Activated CD4-positive, alpha-beta T cell treated with anti-CD3 and anti-CD28 coated beads for 24 hours (primary cell): ENCODE measurements at places on chromosomes 6 and 20.
A peak's percentile ranks its signal among the peaks of the same experiment; 100 is the strongest.

DNA sequence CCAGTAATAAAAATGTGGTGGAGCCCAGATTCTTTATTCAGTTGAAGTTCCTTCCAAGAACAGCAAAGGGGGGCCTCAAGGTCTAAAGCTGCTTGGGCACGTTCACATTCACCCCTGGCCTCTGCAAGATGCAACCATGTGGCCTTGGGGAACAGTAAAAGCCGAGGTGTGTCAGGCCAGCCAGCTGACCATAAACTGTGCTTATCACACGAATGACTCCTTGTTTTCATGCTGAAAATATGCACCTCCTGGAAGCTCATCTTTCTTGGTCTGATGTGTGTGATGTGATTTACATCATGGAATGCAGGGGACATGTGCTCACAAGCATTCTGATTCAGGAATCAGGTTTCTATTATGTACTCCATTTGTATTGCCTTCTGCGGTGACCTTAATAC is 211.6 kb upstream of the MARCKS start:
- no peak for DNase-seq

- DNase-seq: peak; percentile 77
These were observed at the start of gene MICB for GRCh38 chr6:31497531-31498476. MICB (plus strand) TSS chr6:31498145; CDS start chr6:31498194, 49 bp downstream.

DNA sequence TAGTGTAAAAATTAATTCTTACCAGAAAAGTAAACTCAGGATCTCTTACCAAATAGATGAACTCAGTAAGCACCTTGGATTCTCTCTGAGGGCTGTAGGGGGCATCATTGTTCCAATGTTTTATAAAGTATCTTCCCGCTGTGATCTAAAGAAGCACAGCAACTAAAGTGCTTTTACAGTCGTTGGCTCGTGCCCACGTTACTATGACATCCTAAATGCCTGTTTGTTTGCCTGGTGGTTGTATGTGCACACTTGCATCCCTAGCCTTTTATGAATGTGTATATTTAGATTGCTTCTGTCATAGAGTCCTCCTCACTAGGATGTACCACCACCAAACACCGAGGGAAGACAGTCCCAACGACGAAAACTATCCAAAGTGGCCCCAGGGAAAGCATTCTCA is 34.5 kb downstream of the SLX4IP start:
- DNase-seq: no peak

DNA sequence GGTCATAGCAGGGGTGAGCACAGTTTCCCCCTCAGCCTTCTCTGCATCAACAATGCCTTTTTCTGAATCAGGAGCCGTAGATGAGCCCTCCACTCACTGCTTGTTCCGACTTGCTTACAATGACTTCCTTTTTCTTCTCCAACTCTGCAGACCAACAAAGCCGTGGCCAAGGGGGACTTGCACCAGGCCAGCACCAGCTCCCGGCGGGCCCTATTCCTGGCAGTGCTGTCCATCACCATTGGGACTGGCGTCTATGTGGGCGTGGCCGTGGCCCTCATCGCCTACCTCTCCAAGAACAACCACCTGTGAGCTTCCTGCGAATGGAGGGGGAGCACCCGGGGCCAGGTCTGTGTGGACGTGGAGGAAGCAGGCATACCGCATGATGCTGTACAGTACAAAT is 195.8 kb downstream of the SYNDIG1 start:
- no peak for DNase-seq

- DNase-seq: no peak
These were observed 11.6 kb upstream of the BPIFB4 start for GRCh38 chr20:33067806-33068205.

GRCh38 chr6:56595490-56596122 is 47.1 kb downstream of the DST start:
- peak; percentile 21 for DNase-seq

DNA sequence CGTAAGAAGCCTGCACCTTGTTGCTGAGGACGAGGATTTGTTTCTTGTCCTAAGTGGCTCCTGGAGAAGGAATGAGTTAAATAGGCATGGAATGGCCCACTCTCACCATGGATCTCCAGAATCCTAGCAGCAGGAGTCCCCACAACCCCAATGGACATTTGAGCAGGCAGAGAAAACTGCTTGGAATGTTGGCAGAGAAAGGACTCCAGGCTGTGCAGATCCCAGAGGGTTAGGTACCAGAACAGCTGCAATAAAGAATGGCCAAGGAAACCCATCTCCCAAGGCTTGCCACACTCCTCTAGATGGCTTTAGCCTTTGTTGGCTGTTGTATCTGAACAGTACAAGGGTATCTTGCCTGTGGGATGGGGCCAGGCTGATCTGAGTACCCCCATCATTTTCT is 1415.7 kb upstream of the ADGRB3 start:
- DNase-seq: no peak

DNA sequence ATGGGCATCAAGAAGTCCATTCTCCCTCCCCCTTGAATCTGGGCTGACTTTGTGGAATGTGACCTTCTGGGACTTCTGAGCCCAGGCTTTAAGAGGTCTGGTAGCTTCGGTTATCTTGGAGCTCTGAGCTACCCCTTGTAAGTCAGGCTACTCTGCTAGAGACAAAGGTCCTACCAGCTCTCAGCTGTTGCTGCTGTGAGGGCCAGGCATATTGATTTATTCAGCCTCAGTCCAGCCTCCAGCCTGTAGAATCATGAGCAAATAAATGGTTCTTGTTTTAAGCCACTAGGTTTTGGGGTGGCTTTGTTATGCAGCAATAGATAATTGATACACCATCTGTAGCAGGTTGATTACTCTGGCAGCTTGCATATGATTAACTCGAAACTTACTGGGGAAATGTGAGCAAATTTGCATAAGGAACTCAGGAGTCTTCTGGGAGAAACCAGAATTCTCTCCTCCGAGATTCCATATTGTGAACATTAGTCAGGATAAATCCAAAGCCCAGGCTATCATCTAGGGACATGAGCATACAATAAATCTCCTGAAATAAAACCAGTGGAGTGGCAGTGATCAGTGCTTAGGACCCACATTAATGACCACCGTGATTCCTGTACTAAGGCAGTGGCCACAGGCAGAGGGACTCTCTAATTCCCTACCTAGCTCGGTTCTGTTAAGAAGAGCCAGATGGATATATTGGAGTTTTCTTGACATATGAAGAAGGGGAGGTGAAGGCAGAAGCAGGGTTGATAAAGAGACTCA is 336.1 kb downstream of the CDC5L start:
- DNase-seq: no peak

- DNase-seq: no peak
These were observed 20.2 kb upstream of the TNFAIP3 start for GRCh38 chr6:137846772-137847313.

DNA sequence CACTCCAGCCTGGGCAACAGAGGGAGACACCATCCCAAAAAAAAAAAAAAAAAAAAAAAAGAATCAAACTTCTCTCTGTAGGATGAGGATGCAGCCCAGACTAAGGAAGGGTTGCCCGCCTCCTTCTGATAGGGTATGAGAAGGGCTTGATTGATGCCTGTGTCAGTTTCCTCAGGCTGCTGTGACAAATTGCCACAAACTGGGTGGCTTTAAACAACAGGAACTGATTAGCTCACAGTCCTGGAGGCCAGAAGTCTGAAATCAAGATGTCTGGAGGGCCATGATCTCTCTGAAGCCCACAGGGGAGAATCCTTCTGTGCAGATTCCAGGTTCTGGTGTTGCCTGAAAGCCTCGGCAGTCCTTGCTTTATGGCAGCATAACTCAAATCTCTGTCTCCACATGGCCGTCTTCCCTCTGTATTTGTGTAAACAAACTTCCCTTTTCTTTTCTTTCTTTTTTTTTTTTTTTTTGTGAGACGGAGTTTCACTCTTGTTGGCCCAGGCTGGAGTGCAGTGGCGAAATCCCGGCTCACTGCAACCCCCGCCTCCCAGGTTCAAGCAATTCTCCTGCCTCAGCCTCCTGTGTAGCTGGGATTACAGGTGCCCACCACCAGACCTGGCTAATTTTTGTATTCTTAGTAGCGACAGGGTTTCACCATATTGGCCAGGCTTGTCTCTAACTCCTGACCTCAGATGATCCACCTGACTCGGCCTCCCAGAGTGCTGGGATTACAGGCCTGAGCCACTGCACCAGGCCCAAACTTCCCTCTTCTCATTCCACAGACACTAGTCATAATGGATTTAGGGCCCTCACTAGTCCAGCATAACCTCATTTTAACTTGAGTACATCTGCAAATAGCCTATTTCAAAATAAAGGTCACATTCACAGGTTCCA is 11.2 kb upstream of the CDK19 start:
- DNase-seq: no peak

GRCh38 chr20:8740265-8740664 is 328.6 kb upstream of the PLCB4 start:
- DNase-seq: no peak

GRCh38 chr6:142419071-142419470 is 117.3 kb downstream of the ADGRG6 start:
- DNase-seq: no peak

- no peak for DNase-seq
These were observed 5.3 kb upstream of the ZNF184 start for GRCh38 chr6:27478141-27478705.

DNA sequence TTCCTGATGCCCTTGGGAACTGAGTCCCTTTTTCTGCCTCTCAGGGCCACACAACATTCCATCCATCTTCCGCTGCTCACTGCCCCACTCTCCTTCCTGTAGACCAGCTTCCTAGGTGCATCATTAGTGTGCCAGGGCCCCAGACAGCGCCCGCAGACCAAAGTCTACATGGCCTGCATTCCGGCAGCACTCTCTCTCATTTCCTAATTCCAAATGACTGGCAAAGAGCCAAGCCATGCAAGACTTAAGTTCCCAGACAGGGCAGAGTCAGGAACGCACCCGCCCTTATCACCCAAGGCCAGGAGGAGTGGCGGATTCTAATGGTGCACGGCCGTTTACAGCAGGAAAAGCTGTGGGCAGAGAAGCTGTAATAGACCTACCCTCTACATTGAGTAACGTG is 159.8 kb upstream of the ARID1B start:
- DNase-seq: no peak

GRCh38 chr20:59015812-59016711 is 3.2 kb upstream of the TUBB1 start:
- no peak for DNase-seq

GRCh38 chr6:29653452-29654038 is 3.3 kb upstream of the MOG start:
- DNase-seq: no peak

DNA sequence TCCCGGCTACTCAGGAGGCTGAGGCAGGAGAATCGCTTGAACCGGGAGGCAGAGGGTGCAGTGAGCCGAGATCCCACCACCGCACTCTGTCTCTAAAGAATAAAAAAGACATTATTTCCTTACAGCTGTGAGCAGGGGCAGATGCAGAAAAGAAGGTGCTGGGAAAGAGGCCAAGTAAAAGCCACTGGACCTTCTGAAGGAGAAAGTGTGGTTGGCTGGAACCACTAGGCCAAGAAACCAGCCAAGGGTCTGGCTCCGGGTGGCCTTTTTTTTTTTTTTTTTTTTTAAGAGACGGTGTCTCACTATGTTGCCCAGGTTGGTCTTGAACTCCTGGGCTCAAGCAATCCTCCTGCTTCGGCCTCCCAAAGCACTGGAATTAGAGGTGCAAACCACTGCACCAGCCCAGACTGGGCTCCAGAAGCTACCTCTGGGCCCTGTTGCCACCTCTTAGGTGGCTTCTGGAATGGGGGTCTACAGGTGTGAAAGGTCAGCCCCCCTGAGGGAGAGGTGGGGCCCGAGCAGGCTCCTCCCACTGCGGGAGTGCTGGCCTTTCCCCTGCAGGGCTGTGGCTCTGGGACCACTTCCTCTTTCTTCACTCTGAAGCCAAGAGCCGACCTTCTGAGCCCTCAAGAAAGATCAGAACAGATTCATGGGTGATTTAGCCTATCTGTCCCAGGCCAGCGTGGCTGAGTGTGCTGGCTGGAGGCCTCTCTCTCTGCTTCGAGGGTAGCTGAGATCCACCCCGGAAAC is at the start of gene FGD2:
Gene FGD2 (plus strand): TSS at position 595 of the 750 bp plus-strand sequence. CDS start 163 bp downstream, outside the sequence.
- DNase-seq: no peak

DNA sequence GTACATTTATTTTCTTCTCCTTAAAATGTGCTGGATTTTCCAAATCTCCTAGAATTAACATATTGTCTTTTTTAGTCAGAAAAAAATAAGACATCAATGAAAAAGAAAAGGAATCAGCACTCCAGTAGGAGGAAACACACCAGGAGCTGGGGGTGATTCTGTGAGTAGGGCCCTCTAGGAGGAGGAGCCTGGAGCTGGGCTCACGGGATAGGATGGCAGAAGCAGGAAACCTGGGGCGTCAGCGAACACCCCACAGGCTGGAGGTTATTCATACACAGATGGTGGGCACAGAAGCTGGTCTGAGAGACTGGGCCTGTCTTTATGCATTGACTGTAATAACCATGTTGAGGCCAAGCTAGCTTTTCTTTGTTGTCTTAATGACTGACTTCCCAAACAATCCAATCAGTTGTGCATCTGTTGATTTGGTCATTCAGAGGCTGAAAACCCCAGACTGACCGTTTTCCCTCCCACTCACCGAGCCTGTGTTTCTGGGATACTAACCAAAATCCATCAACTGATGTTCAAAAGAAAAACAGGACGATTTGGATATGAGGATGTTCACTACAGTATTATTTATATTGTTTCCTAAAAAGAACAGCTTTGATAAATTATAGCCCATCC is 53.1 kb downstream of the CPNE5 start:
- DNase-seq: no peak

GRCh38 chr20:52160049-52160570 is 31.5 kb downstream of the ZFP64 start:
- no peak for DNase-seq

DNA sequence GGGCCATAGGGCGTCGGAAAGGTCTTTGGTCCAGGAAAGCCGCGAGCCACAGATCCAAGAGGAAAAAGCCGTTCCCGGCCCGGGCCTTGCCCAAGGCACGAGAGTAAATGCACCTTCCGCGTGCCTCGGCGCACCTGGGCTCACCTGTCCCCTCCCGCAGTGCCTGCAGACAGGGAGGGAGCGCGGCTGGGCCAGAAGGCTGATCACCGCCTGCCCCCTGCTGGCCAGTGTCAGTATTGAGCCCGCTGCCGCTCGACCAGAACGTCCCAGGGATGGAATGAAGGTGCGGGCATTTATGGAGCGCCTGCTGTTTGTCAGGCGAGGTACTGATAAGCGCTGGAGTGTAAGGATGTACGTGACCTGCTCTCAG is 679 bp upstream of the LPIN3 start:
- peak; percentile 85 for DNase-seq
